ENCODE measurements at places on chromosomes 3 and 15.

DNA sequence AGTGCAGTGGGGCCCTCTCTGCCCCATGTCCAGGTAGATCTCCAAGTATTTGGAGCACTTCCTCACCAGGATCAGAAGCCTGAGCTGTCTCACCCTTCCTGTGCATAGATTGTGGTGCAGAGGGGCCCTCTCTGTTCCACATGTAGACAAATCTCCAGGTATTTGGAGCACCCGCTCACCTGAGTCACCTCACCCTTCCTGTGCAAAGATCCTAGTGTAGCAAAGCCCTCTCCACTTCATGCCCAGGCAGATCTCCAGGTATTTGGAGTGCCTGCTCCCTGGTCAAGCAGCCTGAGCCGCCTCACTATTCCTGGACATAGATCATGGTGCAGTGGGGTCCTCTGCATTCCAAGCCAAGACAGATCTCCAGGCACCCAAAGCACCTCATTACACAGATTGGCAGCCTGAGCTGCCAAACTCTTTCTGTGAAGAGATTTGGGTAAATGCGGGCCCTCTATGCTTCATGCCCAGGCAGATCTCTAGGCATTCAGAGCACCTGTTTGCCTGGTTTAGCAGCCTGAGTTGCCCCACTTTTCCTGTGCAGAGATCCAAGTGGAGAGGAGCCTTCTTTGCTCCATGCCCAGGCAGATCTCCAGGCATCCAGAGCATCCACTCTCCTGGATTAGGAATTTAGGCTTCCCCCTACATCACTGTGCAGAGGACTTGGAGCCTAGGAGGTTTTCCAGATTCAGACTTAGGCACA lies 249.8 kb downstream of the AGBL1 start:
- DNase-seq = no peak

DNA sequence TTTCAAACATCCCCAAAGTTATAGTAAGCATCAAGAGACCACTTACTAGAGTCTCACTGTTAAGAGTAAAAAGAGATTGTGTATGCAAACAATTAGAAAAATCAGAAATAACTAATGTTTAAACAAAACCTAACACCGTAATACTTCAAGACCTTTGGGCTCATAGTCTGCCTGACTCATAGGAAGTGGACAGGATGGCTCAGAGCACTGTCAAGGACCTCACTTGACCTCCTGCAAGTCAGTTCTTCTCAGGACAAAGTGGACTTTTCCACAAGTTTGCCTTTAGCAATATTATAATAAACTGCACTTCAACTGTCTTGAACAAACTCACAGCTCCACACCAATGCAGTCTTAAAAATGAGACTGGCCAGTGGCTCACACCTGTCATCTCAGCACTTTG lies 34.8 kb downstream of the IL12A start:
- no peak for DNase-seq

DNA sequence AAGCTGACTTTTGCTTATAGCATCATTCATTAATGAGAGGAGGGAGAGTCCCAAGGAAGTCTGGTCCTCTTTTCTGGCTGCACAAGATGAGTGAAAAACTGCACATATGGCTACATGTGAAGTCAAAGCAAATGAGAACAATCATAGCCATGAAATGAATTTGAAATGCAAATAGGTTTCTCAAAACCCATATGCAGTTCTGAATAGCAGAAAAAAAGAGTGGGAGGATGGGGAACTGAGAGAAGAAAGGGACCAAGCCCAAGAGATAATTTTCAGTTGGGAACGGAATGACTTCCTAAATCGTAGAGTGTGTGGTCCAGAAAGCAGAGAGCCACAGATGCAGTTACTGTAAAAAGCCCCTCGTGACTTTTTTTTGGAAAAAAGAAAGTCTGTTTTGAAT lies 66.3 kb downstream of the GTPBP8 start:
- DNase-seq = no peak

- DNase-seq = no peak
These were observed 1.2 kb upstream of the FEZF2 start for GRCh38 chr3:62374341-62375218.

DNA sequence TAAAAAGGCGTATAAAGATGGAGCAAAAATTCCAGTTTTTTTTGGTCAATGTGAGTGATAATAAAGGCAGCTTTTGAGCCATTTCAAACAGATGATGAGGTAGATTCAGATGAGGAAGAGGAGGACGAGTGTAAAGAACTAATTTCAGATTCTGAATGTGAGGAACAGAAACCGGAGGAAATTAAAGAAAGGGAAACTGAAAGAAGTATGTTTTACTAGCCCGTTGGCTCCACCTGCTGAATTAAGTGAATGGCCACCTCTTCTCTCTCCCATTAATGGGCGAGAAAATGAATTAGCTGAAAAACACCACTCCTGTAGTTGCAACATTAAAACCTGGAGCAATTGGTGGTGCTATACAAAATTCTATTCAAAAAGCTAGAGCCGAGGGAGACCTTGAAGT lies 55.4 kb downstream of the CYP19A1 start:
- no peak for DNase-seq

DNA sequence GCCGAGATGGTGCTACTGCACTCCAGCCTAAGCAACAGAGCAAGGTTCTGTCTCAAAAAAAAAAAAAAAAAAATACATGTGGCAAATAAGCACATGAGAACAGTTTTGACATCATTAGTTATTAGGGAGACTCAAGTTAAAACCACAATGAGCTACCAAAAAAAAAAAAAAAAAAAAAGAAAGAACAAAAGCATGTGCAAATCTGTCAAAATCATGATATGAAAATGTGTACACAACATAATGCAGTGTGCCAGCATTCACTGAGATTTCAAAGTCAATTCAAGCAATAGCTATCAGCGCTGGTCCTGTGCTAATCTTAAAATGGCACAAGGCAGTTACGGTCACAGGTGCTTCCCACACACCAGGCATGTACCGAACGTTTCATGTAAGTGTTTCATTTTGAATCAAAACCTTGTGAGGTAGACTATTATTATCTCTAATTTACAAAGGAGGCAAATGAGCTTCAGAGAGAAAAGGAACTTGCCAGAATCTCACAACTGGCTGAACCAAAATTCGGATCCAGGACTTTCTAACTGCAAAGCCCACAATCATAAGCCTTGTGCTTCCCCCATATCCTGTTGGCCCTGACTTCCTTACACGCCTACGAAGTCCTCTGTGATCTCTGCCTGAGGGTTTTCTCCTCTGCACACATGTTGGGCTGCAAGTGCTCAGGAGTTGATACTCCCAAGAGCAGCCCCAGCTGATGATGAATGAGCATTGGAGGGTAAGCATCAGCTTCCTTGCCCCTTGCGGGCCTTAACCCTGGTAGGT lies 200.1 kb upstream of the PROK2 start:
- DNase-seq = no peak

DNA sequence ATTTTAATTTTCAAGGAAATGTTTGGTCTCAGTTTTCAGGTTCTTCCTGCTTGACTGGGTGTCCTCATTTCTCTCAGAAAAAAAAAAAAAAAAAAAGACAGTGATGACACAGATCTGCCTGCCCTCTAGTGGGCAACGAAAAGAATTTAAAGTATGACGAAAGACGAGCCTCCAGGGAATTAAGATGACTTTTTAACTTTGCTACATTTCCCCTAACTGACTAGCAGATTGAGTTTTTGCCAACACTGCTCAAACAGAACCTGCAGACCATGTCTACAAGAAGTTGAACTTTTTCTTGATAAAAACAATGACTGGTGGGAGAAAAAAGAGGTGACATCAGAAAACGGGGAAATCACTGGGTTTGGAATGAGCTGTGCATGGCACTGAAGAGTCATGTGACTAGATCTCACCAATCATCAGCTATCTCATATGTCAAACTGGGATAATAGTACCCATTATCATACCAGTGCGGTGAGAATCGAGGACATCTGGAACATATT lies 40.8 kb downstream of the EOMES start:
- DNase-seq = peak; percentile 74

- DNase-seq = no peak
These were observed 26.5 kb upstream of the ACTC1 start for GRCh38 chr15:34821831-34822230.

DNA sequence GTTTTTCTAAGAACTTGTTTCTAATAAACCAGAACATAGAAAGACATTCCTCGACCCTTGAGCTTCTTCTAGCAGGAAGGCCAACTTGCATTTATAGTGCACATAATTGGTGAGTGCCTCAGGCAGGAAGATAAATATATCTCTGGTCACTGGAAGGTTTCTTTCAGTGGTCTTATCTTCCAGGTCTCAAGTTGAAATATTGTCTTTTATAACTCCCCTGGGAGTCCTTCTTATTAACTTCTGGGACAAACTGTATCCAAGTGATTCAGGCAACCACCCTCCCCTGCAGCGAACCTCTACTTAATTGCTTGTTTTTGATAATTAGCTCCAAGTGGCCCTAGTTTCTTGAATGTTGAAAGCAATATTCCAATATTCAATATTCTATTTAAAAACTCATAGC lies 346.8 kb upstream of the GOLIM4 start:
- no peak for DNase-seq

- DNase-seq = no peak
These were observed 10.3 kb downstream of the USF3 start for GRCh38 chr3:113685956-113686721.

DNA sequence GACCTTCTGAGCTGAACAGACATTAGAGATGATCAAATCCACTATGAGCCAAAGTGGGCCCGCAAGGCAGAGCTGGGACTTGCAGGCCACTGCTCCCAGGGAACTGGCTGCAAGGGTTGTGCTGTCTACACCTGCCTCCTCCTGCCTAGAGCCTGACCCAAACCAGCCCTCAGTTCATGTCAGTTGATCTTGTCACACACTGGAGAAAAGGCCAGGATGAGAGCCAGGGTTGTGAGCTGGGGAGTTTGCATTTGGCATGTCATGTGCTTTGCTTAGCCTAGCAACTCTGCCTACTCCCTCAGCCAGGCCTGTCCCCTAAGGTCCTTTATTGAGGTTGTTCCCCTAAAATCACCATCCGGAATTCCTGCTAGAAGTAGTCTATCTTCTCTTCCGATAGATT lies 67.8 kb downstream of the RAB11A start:
- no peak for DNase-seq

GRCh38 chr15:85125056-85125661 lies 143.5 kb downstream of the PDE8A start:
- no peak for DNase-seq

GRCh38 chr3:176650478-176650877 lies 546.8 kb downstream of the TBL1XR1 start:
- no peak for DNase-seq

- no peak for DNase-seq
These were observed 261.0 kb downstream of the MFSD1 start for GRCh38 chr3:159062734-159063410.

GRCh38 chr3:138678086-138678485 lies 69.5 kb downstream of the FAIM start:
- no peak for DNase-seq

DNA sequence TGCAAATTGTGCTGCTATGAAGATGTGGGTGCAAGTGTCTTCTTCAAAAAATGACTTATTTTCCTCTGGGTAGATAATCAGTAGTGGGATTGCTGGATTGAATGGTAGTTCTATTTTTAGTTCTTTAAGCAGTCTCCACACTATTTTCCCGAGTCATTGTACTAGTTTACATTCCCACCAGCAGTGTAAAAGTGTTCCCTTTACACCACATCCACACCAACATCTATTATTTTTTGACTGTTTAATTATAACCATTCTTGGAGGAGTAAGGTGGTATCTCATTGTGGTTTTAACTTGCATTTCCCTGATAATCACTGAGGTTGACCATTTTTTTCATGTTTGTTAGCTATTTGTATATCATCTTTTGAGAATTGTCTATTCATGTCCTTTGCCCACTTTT lies 19.7 kb upstream of the PSMD6 start:
- no peak for DNase-seq

- no peak for DNase-seq
These were observed 205.3 kb downstream of the ZBTB20 start for GRCh38 chr3:114941626-114942309.

GRCh38 chr3:125334675-125335560 lies 40.2 kb downstream of the ZNF148 start:
- no peak for DNase-seq

DNA sequence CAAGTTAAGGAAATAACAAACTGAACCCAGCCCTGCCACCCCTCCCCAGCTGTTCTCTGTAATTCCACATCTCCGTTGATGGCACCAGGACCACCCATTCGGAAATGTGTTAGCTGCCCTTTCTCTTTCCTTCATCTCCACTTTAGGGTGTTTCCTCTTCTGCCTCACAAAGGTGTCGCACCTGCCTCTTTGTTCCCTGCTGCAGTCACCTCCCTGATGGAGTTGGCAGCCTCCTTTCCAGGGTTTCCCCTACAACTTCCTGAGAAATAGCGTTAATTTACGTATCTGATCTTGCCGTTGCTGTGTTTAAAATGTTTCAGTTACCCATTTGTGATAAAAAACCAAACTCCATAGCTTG lies 57.3 kb downstream of the GPR171 start:
- DNase-seq = no peak

GRCh38 chr3:12959410-12959809 lies 113.8 kb downstream of the IQSEC1 start:
- no peak for DNase-seq

- DNase-seq = no peak
These were observed 59.8 kb downstream of the CAPN7 start for GRCh38 chr3:15265655-15266509.

Measured in glomerular endothelial cell (primary cell).